Eye (tissue), 1 donor: ENCODE measurements at places on chromosomes 7 and 10.

GRCh38 chr10:73848821-73849489 lies 25.4 kb downstream of the CAMK2G start:
- peak; percentile 93 for DNase-seq

DNA sequence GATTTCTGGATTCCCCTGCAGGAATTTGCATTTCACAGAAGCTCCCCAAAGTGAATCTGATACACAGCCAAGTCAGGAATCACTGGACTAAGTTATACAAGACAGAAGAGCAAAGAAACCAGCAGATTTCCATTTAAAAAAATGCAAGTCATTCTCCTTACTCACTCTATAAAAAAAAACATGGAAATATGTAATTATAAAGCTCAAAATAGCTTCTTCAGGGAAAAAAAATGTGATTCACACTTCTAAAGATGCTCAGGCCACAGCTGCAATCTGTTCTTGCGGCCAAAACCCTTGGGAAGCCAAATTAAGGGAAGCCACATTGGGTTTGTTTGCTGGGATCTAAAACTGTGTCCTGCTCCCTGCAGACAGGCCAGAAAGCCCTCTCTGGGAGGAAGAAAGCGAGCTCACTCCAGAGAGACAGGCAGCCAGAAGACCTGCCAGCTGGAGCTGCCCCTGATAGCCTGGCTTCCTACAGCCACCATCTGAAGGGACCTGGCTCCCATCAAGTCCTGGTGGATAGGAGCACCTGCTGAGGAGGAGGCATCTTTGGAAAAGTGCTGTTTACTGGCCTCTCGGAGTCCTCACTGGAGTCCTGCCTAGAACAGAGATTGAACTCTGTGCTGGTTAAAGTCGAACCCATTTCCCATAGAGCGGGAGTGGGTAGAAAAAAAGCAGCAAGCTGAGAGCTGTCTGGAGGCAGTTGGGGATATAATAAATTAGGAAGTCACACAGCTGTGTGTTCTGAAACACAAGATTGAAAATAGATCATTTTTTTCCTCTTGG lies 359.2 kb upstream of the AOAH start:
- no peak for DNase-seq

DNA sequence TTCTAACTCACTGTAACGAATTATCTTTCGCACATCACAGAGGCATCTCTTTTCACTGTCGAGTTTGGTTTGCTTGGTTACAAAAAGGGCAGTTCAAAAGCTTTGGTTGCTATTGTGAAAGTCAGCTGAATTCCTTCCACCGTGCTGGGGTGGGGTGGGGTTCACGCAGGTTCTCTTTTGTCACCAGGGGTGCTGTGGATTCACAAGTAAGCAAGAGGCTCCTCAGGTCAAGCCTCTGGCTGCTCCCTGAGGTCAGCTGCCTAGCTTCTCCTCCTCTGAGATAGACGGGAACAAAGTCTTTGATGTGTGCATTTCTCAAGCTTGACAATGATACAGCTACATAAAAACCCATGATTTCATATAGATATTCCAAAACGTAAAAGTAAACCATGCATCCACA lies 47.7 kb downstream of the EGFR start:
- DNase-seq, result no peak

GRCh38 chr7:45709168-45710042 lies 135.2 kb downstream of the ADCY1 start:
- no peak for DNase-seq

- no peak for DNase-seq
Observed at GRCh38 chr10:23496727-23497126, 57.9 kb downstream of the OTUD1 start.

DNA sequence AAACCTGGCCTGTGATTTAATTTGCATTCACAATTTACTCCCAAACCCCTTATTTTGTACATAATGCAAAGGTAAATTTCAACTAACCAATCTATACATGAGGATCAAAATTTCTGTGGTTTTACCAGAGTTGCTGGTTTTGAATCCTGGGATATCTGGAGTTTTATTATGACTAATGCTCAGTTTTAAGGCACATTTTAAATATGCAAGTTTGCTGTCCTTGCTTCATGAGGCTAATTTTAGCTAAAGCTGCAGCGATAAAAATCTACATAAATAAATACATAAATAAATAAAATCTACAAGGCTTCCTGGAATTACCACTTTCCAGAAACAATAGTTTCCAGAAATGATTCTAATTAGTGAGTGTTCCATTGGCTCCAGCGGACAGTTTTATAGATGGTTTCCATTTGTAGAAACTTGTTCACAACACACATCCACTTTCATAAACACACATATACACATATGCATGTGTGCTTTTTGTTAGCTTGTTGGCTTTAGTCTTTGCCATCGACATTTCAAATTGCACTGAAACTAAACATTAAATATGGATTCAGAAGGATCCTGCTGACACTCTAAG lies 339.5 kb upstream of the NRP1 start:
- peak; percentile 19 for DNase-seq

DNA sequence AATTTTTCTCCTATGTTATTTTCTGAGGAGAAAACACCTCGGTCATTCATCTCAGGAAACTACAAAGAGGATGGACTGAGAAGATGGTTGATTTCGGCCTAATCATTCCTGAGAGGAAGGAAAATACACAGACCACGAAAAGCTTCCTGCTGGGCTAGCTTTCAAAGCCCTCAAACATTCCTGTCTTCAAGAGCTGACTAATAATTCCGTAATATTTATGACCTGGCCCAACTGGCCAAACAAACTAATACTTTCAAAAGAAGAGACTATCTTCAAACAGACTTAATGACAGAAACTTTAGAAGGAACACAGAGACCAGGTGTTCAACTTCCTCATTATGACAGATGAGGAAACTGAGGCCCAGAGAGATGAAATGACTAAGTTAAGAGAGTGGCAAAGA lies 215.1 kb upstream of the FRMD4A start:
- no peak for DNase-seq

- no peak for DNase-seq
Observed at GRCh38 chr10:130044067-130045061, 66.3 kb downstream of the C10orf143 start.

DNA sequence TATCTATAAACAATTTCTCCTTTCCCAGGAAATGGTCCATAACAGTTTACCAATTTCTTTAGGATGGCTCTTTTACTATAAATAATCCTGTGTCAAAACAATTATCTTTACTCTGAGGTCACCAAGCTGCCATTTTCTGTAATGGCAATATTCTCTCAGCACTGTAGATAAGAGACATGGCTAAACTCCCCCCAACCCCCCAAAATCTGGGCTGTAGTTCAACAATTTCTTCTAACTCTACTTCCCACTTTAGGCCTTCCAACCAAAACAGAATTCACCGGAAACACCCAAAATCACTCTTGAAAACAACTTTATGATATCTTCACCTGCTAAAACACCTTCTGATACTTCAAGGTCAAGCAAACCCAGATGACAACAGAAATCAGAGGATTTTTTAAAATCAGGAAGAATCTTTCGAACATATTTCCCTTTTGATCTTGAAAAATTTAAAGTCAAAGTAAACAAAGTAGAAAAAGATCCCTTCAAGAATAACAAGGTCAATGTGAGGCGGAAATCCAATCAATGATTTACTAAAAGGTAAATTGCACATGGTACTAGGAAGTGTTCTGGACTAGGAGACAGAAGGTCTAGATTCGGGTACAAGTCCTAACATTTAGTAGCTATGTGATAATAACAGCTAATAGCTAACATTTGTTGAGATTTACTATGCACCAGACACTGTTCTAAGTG lies 176.8 kb downstream of the CPEB3 start:
- DNase-seq, result no peak

DNA sequence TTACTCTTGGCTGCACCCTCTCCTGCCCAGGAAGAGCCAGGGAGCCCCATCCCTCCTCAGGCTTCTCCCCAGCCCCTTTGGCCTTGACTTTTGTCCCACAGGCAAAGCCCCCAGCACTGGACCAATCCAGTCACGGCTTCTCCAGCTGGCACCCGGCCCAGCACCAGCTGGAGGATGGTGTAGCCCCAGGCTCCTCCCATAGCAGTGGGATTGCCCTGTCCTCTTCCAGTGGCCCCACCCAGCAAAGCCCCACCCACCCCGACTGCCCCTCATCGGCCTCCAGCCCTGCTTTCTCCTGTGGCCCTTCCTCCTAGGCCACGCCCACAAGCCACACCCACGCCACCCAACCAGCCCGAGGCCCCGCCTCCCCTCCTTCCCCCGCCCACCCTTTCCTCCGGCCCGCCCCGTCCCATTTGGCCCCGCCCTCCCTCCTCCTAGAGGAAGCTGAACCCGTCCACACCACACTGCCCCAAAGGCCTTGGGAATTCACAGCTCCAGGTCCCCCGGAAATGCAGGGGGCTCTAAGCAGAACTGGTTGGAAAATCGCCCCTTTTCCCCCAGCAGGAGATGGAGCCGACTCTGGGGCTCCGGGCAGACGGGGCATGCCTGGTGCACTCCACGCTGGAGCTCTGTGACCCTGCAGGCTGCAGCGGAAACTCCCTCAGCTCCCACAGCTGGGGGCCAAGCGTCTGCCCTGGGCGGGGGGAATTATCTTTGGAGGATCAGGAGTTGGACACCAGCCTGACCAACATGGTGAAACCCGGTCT lies 25.2 kb downstream of the GET4 start:
- peak; percentile 81 for DNase-seq

GRCh38 chr10:93812659-93813338 lies 55.1 kb downstream of the LGI1 start:
- DNase-seq, result no peak

GRCh38 chr7:50491943-50492342 lies 41.8 kb upstream of the FIGNL1 start:
- no peak for DNase-seq

GRCh38 chr10:24306507-24306875 lies 97.6 kb downstream of the KIAA1217 start:
- no peak for DNase-seq

DNA sequence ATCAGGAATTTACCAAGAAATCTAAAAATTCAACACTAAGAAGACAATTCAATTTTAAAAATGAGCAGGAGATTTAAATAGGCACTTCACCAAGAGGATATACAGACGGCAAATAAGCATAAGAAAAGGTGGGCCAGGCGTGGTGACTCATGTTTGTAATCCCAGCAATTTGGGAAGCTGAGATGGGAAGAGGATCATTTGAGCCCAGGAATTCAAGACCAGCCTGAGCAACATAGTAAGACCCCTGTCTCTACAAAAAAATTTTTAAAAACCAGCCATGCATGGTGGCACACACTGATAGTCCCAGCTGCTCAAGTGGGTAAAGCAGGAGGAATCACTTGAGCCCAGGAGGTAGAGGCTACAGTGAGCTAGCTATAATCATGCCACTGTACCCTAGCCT lies 3.5 kb upstream of the AKR1D1 start:
- DNase-seq, result no peak

- DNase-seq, result no peak
Observed at GRCh38 chr10:95500097-95500496, 61.1 kb downstream of the SORBS1 start.

DNA sequence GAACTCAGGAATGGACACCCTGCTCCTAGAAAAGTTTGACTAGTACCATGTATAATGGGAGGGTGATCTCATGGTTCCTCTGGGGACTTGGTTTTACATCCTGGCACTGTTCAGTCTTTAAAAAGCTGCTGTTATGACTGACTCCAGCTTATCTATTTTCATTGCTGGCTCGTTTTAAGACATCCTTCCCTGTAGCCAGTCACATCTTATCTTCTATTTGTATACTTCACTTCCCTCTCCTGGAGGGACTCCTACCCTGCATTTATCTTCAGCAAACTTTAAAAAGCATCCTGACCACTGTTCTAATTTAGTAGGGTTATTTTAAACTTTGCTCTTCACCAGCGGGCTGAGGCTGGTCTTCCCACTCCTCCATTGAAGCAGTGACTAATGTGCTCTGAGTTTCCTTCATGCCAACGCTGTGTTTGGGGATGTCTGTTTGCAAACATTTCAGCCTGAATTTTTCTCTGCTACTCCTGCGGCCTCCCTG lies 72.9 kb upstream of the ARMC3 start:
- no peak for DNase-seq

DNA sequence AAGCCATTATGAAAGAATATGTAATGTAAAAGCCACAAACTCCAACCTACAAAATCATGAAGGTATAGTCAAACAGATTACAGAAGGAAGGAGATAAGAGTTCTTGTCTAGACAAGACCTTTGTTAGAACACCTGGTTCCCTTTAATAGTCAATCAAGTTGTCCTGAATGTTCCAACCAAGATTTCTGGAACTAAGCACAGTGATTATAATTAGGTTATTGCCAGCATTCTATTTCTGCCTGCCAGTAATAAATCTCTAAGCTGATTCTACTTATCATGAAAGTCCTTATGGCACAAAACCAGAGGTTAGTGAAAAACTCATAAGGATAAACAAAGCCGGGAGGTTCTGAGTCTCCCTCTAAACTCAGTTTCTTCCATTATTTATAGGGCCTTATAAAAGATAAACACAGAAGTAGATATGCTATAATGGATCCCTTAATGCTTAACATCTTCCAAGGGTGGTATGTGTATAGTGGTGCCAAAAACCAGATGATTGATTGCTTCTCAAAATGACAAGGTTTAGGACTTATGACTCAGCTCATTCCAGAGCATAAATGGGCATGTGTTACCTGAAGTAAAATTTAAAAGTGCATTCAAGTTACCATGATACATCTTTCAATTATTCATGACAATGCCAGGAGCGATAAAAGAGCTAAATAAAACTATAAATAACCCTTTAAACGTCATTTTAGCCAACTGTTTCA lies 237.2 kb downstream of the CSTF2T start:
- DNase-seq, result no peak

GRCh38 chr10:77837925-77838595 lies 88.5 kb downstream of the DLG5 start:
- DNase-seq, result peak; percentile 18

DNA sequence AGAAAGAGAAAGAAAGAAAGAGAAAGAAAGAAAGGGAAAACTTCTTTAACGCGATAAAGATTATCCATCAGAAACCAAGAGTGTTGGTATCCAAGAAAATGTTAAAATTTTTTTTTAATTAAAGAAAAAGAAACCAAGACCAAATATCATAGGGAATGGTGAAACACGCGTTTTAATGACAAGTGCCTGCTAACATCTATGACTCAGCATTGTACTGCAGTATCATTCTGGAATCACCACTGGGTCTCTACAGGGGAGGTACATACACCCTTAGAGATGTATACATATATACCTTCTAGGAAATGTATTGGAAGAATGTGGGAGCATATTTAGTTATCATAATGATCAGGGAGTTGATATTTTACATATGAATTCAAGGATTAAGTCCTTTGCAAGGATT lies 32.1 kb upstream of the PIK3AP1 start:
- DNase-seq, result no peak

- no peak for DNase-seq
Observed at GRCh38 chr7:148886844-148887243, 2.8 kb upstream of the EZH2 start.

- DNase-seq, result no peak
Observed at GRCh38 chr10:68053553-68053952, 21.5 kb downstream of the HERC4 start.
